ENCODE measurements at places on chromosomes 5 and 9. TPM values are rescaled to one million over a fixed set of nuclear protein-coding genes. Genes with fewer than 3 reads are reported as not detected.

The WDR38 gene
- not detected for polyA plus RNA-seq

The FAM221B gene
- polyA plus RNA-seq, result not detected

The ZFP2 gene
- 3.1 TPM for polyA plus RNA-seq

The ZFAND5 gene
- polyA plus RNA-seq, result 88.8 TPM

The CDC20B gene
- polyA plus RNA-seq, result 0.88 TPM

The MSX2 gene
- polyA plus RNA-seq, result 0.37 TPM

The SPATA31A6 gene
- polyA plus RNA-seq, result not detected

The GDF9 gene
- 0.88 TPM for polyA plus RNA-seq

The PNPLA7 gene
- polyA plus RNA-seq, result 2.1 TPM

The SEMA6A gene
- 4.0 TPM for polyA plus RNA-seq

The KIF12 gene
- 155 TPM for polyA plus RNA-seq

The EFNA5 gene
- polyA plus RNA-seq, result 5.9 TPM

The CCL21 gene
- 42.8 TPM for polyA plus RNA-seq

The CDKN2AIPNL gene
- polyA plus RNA-seq, result 38.2 TPM

The STC2 gene
- polyA plus RNA-seq, result 2.1 TPM

The IL13 gene
- not detected for polyA plus RNA-seq

The AQP7 gene
- polyA plus RNA-seq, result 45.3 TPM

The PLAC8L1 gene
- polyA plus RNA-seq, result not detected

The FGFR4 gene
- polyA plus RNA-seq, result 50.2 TPM

The CER1 gene
- polyA plus RNA-seq, result 0.45 TPM

The KLHL3 gene
- polyA plus RNA-seq, result 8.6 TPM

The PCDHGB4 gene
- polyA plus RNA-seq, result 1.0 TPM

The GFI1B gene
- polyA plus RNA-seq, result not detected

The PCDH12 gene
- 7.4 TPM for polyA plus RNA-seq

The MYMK gene
- not detected for polyA plus RNA-seq

The CDX1 gene
- polyA plus RNA-seq, result 0.39 TPM

The CYFIP2 gene
- polyA plus RNA-seq, result 217 TPM

The GRM6 gene
- not detected for polyA plus RNA-seq

The DIMT1 gene
- polyA plus RNA-seq, result 9.9 TPM

The PTGDS gene
- polyA plus RNA-seq, result 709 TPM

The THBS4 gene
- polyA plus RNA-seq, result 1.8 TPM

The B4GALT7 gene
- 42.6 TPM for polyA plus RNA-seq

The HEMGN gene
- not detected for polyA plus RNA-seq

The FUT7 gene
- polyA plus RNA-seq, result not detected

The GMCL2 gene
- polyA plus RNA-seq, result not detected

The ACTBL2 gene
- polyA plus RNA-seq, result not detected

The CRB2 gene
- 8.4 TPM for polyA plus RNA-seq

The ANKRD34B gene
- not detected for polyA plus RNA-seq

All from kidney (tissue), 22 donors.